Omental fat pad (tissue), 4 donors: ENCODE measurements at places on chromosomes 11 and 22.

DNA sequence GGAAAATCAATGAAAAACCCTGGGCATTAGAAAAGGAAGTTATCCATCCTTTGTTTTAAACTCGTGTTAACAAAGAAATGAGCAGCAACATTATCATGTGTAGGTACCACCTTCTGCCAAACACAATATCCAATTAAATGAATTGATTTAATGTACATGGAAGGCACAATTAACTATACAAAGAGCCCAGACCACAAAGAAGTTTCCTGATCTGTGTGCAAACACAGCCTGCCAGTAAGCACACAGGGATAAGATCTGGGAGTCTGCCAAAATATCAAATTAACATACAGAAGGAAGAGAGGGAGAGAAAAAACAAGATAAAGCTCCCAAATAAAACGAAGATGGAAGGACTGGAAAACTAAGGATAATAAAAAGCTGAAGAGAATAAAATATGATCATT is 54.1 kb upstream of the SLC25A1 start:
- DNase-seq: no peak

DNA sequence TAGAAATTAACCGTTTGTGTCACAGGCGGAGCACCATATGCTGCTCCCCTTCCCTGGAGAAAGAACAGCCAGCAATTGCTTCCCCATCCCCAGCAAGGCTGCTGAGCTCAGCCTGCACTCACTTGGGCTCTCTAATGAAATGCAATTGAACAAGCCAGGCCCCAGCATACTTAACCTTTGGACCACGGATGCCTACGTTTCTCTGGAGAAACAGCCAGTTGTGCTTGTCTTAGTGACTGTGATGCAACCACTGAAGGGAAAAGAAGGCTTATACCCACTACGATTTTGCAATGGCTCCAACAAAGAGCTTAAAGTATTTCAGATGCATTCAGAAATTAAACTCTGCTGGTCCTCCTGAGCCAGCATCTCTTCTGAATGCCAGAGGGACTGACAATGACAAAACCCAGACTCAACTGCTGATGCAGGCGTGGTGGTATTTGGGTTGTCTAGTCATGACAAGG is 51.3 kb upstream of the SESN3 start:
- no peak for DNase-seq

- DNase-seq: no peak
Observed at GRCh38 chr11:61639816-61640443, 40.3 kb upstream of the DAGLA start.

DNA sequence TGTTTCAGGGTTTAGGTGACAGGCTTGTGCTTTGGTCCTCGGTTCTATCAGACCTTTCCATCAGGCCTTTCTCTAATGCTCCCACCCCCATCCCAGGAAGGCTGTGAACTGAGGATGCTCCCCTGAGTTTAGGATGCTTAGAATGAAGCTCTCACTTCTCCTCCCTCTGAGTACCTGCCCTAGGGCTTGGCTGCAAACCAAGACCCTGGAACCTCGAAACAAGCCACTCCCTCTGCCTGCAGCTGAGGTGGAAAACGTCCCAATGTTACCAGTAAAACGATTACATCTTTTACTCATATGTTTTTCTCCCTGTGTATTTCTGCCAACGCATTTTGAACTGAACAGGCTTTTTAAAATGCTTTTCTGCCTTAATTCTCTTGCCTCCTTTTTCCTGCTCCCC is 54.5 kb upstream of the BMAL1 start:
- DNase-seq: no peak

- no peak for DNase-seq
Observed at GRCh38 chr11:10526974-10527918, 13.7 kb downstream of the RNF141 start.

DNA sequence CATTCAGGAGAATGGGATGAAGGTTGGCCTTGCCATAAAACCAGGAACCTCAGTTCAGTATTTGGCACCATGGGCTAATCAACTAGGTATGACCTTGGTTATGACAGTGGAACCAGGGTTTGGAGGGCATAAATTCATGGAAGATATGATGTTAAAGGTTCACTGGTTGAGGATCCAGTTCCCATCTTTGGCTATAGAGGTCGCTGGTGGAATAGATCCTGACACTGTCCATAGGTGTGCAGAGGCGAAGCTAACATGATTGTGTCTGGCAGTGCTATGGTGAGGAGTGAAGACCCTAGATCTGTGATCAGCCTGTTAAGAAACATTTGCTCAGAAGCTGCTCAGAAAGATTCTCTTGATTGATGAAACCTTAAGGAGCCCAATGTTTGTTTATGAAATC is 5.7 kb downstream of the NF2 start:
- DNase-seq: no peak

GRCh38 chr11:15747671-15748070 is 608.7 kb downstream of the SOX6 start:
- DNase-seq: no peak

GRCh38 chr22:46774253-46774979 is 12.0 kb downstream of the TBC1D22A start:
- no peak for DNase-seq

GRCh38 chr11:93567401-93567895 is 24.3 kb upstream of the SMCO4 start:
- DNase-seq: no peak

DNA sequence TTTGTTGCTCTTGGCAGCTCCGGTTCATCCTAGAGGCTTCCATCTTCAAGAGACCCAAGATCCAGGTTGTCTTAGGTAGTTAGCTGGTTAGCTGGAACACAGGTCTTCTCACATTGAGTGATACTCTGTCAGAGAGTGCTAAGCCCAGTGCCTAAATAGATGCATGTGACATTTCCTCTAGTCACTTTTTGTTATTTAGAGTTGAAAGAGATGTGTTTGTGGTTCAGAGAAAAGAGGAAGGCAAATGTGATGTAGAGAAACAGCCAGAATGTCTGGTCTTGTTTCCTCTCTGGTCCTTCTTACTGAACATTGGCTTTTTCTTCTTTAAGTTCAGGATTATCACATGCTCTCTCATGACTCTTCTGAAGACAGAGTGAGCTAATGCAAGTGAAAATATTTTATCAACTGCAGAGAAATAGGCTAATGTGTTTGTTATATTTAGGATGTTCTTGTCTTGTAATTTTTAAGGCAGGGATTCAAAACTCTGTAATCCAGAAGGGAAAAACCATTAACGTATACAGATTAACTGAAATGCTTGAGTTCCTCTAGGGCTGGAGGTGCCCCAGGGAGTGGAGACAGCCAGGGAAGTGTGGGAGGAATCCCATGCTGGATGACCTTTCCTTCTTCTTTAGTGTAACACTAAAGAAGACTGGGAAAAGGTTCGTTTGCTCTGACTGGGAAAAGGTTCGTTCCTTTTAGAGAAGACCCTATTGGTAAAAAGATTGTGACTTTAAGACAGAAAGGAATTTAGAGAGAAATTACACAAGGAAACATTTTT is 75.4 kb downstream of the SWAP70 start:
- DNase-seq: no peak

DNA sequence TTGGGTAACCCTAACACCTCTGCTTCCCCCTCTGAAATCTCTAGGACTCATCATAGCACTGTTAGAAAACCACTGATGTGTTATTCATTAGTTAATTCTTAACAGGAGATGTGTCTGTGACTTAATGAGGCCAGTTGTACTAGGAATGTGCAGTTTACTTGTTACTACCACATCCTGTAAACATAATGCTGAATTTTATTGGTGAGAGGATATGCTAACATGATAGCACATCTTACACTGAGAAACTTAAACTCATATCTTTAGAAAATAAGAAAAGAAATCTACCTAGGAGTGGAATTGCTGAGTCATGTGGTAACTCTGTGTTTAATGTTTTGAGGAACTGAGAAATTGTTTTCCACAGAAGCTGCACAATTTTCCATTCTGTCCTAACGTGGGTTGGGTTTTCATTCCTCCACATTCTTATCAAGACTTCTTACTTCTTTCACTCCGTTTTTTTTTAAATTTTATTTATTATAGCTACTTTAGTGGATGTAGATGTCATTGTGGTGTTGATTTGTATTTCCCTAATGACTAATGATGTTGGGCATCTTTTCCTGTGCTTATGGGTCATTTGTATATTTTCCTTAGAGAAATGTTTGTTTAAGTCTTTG is 33.7 kb downstream of the RNF121 start:
- no peak for DNase-seq

DNA sequence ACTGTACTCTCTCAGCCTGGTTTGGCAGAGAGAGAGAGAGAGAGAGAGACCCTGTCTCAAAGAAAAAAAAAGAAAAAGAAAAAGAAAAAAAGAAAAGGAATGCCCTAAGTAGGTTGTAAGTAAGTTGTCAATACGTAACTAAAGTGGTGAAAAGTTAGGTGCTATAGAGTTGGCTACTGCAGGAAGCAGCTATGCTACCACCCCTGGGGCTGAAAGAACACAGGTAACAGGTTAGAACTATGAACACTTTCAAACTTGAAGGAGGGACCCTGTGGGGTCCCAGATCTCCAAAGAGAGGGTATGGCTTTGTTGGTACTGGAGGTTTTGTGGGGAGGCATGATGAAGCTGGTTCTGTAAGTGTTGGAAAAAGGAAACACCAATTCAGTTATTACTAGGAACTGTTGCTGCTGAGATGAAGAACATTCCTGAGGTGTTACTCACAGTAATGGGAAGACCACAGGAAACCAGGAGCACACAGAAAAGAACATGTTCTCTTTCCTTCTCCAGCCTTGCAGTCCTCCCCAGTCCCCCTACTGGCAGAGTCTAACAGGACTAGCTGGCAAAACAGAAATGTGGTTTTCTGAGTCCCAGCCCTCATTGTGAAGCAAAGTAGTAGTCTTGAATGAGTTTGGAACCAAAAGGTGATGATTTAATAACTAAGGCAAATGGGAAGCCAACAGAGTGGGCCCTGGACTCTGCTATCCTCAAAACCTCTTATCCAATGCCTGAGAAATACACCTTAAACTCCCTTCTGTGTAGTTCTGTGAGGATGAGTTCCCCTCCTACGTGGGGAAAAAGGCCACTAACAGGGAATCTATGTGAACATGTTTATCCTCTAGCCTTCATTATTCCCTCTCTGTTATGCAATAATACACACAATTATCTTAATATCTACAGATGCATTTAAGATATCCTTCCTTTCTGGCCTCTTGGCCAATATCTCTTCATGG is 427.0 kb upstream of the DDI1 start:
- DNase-seq: no peak

GRCh38 chr11:73466643-73467042 is 90.4 kb downstream of the RELT start:
- no peak for DNase-seq

DNA sequence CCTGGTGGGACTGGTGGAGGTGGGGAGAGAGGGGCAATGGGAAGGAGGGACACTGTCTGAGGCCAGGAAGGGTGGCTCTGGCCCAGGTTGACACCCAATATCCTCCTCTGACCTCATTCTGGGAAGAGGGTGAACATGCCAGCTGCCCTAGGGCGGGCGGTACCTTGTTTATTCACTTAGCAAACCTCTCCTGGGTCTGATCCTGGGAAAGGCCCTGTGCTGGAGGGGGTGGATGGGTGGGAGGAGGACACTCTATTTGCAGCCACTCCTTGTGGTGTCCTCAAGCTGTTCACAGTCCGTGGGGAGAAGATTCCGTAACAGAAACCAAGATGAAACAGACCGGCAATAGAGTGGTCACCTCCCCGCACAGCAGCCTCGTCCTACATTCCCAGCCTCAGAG is 49.7 kb upstream of the EIF3D start:
- no peak for DNase-seq

- no peak for DNase-seq
Observed at GRCh38 chr11:108568195-108568858, 25.2 kb downstream of the EXPH5 start.

GRCh38 chr22:28925916-28926315 is 42.5 kb downstream of the ZNRF3 start:
- no peak for DNase-seq

DNA sequence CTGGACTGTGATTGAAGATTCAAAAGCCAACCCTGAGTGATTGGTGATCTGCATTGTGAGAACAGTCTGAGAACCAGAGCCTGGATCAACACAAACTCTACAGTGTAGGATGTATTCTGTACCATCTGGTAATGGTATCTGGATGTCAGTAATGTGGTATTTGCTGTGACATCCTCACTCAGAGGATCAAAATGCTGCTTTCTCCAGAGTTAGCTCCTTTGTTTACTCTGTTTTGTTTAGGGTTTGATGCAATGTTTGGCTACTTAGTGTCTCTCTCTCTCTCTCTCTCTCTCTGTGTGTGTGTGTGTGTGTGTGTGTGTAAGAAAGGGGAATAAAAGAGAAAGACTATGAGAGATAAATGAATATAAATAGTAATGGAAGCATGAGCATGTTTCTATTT is 24.3 kb downstream of the CASP4 start:
- DNase-seq: no peak

- DNase-seq: no peak
Observed at GRCh38 chr11:33543823-33544222, 156.8 kb downstream of the C11orf91 start.

DNA sequence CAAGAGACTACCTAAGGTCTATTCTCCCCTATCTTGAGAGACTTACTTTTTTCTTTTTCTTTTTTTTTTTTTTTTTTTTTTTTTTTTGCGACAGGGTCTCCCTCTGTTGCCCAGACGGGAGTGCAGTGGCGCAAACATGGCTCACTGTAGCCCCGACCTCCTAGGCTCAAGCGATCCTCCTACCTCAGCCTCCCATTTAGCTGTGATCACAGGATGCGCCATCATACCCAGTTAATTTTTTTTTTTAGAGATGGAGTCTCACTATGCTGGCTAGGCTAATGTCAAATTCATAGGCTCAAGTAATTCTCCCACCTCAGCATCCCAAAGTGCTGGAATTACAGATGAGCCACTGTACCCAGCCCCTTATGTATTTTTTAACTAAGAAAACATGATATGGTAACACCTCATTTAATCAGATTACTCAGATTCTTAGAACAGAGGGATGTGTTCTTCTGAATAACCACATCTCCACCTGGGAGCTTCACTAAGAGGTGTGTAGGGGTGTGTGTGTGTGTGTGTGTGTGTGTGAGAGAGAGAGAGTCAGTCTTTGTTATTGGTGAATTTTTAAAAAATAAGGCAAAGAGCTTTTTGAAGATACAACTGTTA is 102.9 kb downstream of the USP35 start:
- DNase-seq: no peak

DNA sequence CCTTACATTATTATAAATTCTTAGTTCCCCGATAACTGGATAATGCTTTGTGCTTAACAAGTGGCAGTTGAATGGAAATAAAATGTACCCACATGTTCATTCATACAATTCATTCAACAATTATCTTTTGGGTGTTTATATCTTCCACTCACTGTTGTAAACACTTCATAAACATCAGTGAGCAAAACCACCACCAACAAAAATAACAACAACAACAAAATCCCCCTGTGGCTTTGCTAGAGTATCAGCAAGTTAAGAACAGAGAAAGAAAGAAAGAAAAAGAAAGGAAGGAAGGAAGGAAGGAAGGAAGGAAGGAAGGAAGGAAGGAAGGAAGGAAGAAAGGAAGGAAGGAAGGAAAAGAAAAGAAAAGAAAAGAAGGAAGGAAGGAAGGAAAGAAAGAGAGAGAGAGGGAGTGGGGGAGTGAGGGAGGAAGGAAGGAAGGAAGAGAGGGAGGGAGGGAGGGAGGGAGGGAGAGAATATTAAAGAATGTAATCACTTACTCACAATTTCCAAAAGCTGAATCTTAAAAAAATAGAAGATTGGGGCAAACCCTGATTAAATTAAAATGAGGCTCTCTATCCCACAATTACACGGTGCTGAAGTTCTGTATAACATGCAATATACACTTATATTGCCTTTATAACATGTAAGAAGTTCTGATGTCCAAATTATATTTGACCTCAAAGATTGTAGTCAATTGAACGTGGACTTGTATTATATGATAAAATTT is 2238.8 kb downstream of the LRRC4C start:
- DNase-seq: no peak

- DNase-seq: no peak
Observed at GRCh38 chr11:47860536-47860935, 12.4 kb upstream of the NUP160 start.

GRCh38 chr11:17894929-17895658 is 117.8 kb downstream of the SERGEF start:
- no peak for DNase-seq
